Fibroblast of villous mesenchyme (primary cell): ENCODE measurements at places on chromosomes 3 and 15. TPM values are rescaled to one million over a fixed set of nuclear protein-coding genes. Genes with fewer than 3 reads are reported as not detected.
A peak's percentile ranks its signal among the peaks of the same experiment; 100 is the strongest.

DNA sequence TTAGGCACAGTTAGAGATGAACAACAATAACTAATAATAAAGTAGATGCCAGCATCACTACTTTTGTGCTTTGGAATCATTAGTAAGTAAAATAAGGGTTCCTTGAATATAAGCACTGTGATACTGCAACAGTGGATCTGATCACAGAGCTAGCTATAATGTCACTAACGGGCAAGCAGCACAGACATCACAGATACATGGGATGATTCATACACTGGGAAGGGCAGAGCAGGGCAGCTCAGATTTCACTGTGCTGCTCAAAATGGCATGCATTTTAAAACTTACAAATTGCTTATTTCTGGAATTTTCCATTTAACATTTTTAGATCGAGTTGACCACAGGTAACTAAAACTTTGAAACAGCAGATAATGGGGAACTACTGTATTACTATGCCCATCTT, 476.6 kb downstream of the FHIT start:
- no peak for DNase-seq

DNA sequence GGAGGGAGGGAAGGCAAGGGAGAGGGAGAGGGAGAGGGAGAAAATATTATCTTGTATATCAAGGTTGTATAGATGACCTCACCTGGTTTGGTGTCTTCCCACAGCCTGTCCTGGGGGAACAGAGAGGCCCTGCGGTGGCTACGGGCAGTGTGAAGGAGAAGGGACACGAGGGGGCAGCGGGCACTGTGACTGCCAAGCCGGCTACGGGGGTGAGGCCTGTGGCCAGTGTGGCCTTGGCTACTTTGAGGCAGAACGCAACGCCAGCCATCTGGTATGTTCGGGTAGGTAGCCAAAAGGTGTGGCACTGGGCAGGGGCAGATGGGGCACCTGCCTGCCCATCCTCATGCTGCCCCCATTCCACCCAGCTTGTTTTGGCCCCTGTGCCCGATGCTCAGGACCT, 7.1 kb downstream of the CRELD1 start:
- no peak for DNase-seq

ACVR2B gene
- 1.3 and 1.9 TPM in 2 replicates for total RNA-seq

WDR72 gene
- not detected in 2 replicates for total RNA-seq

CAND2 gene
- total RNA-seq = 4.7 and 6.1 TPM in 2 replicates

- no peak for DNase-seq
These were observed 504.6 kb downstream of the FOXP1 start for GRCh38 chr3:71078723-71079525.

GRCh38 chr3:126394977-126395321, 240 bp downstream of the CFAP100 start:
- no peak for DNase-seq

AGTR1 gene
- total RNA-seq = 0.43 and 1.6 TPM in 2 replicates

TGM4 gene
- not detected in 2 replicates for total RNA-seq

MKRN2OS gene
- total RNA-seq = not detected in 2 replicates

GRCh38 chr3:172844428-172844827, 93.9 kb downstream of the ECT2 start:
- peak; percentile 19 for DNase-seq

- DNase-seq = no peak
These were observed 498 bp downstream of the ZNF280D start for GRCh38 chr15:56732886-56733135.

- no peak for DNase-seq
These were observed 871.2 kb downstream of the TUSC7 start for GRCh38 chr3:117580806-117581205.

- DNase-seq = no peak
These were observed 316.5 kb upstream of the PROK2 start for GRCh38 chr3:72101494-72101893.

DNA sequence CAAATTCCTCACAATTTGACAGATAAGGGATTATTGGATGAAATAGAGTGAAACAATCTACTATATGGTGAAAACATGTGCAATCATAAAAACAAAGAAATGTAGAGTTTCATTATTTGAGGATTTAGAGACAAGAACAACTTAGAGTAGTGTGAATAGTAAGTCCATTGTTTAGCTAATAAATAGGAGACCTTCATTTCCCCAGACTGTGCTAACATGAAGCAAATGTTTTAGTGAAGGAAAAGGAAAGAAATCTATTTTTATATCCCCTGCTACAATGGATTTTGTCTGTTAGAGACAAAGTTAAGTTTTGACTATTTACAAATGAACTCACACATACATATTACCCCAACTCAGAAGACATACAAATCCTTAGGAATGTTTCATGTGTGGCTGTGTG, 77.8 kb downstream of the EFL1 start:
- DNase-seq = no peak

SOX14 gene
- not detected in 2 replicates for total RNA-seq

TNK2 gene
- 8.4 and 12.1 TPM in 2 replicates for total RNA-seq

INSYN1 gene
- total RNA-seq = under 0.01 and 0.64 TPM in 2 replicates

GRCh38 chr3:13191016-13191415, 117.8 kb upstream of the IQSEC1 start:
- no peak for DNase-seq

DNA sequence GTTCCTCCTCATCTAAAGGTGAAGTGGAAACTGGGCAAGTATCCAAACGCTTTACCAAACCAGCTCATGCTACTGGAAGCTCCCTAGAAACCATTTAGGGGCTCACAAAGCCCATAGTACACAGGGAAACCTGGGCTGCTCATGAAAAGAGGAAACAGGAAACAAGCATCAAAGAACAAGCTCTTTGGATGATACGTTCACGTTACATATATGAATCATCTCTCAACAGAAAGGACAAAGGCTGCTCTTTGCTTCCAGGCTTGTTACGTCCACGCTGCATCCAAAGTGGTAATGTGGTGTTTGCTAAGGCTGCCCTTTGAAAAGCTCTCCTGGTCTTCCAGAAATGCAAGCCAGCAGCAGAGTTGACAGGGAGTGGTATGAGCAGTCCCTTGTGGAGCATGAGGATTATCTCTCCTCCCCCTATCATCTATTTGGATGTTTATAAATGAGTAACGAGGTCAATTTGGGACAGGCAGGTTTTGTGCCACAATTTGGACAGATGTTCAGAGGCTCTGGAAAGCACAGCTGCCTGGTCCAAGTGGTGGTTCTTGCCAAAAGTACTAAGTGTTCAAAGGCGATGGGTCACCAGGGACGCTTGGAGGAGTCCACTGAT, 98.0 kb upstream of the RORA start:
- DNase-seq = no peak

- no peak for DNase-seq
These were observed 159.5 kb downstream of the CD47 start for GRCh38 chr3:107931326-107931725.
